Activated CD8-positive, alpha-beta memory T cell treated with anti-CD3 and anti-CD28 coated beads, Interleukin-2, amount 50 U/mL, for 4 hours (primary cell): ENCODE measurements at places on chromosomes 2 and 18.

DNA sequence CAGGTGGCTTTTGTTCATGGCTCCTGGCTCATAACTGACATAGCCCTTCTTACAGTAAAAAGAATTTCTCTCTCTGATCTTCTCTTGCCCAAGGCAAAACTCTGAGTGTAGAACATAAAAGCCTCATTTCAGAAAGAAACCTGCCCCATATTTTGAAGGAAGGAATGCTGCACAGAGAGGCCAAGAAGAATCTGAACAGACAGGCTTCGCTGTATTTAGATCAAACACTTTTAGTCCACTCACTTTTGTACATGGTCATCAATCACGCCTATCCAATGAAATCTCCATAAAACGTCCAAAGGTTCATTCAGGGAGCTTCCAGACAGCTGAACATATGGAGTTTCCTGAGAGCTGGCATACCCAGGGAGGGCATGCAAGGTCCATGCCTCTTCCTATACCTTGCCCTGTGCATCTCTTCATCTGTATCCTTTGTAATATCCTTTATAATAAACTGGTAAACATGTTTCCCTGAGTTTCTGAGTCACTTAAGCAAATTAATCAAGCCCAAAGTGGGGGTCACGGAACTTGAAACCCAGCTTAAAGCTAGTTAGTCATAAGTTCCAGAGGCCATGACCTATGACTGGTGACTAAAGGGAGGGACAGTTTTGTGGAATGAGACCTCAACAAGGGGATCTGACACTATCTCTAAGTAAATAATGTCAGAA lies 62.5 kb upstream of the TMEM247 start:
- DNase-seq: no peak

- DNase-seq: no peak
Observed at GRCh38 chr2:143482771-143483170, 353.6 kb downstream of the ARHGAP15 start.

- no peak for DNase-seq
Observed at GRCh38 chr2:82591718-82592117, 1867.4 kb downstream of the SUCLG1 start.

DNA sequence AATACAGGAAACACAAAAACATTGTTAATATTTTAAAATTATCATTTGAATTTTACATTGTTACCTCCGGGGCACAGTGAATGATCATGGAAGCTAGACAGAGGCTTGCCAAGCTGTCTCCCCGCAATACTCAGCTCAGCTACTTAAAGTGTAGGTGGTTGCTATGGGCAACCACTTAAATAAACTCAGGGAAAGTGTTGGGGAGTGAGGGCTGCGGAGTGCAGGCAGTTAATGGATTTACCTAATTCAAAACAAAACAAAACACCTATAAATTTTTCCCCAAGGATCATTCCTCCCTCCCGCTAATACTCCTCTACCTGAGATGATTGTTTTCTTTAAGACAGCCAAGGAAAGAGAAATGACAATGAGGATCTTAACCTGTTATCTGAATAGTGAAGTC lies 349.5 kb downstream of the TGIF1 start:
- no peak for DNase-seq

DNA sequence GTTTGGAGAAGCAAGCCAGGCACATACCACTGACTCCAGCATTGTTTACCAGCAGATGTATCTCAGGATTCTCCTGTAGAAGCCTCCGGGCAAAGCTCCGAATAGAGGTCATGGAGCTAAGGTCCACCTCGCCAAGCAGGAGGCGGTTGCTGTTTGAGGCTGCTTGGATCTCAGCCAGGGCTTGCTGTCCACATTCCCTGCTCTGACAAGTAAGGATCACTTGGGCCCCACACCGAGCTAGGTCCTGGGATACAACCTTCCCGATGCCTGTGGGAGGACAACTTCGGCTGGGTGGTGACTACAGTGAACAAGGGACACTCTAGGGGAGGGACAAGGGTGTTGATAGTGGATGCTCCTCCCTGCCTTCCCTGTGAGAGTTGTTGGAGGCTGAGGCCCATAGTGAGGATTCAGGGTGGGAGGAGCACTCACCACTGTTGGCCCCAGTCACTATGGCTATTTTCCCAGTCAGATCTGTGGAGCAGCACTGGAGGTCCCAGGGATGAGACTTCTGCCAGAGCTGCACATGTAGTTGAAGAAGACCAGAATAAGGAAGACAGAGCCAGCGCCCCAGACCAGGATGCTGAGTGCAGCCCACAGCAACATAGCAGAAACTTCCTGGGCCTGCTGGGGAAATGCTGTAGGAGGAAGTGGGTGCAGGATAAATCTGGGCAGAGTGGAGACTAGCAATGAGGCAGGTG lies 8.3 kb downstream of the C2orf81 start:
- DNase-seq: no peak

DNA sequence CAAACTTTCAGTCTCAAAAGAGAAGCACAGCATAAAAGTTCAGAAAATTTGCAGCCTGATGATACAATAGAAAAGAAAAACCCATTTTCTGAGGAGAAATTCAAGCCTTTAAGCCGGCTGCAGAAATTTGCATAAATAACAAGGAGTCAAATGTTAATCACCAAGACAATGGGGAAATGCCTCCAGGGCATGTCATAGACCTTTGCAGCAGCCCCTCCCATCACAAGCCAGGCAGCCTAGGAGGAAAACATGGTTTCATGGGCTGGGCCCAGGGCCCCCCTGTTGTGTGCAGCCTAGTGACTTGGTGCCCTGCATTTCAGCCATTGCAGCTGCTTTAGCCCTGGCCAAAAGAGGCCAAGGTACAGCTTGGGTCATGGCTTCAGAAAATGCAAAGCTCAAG lies 54.1 kb upstream of the CAVIN2 start:
- no peak for DNase-seq

DNA sequence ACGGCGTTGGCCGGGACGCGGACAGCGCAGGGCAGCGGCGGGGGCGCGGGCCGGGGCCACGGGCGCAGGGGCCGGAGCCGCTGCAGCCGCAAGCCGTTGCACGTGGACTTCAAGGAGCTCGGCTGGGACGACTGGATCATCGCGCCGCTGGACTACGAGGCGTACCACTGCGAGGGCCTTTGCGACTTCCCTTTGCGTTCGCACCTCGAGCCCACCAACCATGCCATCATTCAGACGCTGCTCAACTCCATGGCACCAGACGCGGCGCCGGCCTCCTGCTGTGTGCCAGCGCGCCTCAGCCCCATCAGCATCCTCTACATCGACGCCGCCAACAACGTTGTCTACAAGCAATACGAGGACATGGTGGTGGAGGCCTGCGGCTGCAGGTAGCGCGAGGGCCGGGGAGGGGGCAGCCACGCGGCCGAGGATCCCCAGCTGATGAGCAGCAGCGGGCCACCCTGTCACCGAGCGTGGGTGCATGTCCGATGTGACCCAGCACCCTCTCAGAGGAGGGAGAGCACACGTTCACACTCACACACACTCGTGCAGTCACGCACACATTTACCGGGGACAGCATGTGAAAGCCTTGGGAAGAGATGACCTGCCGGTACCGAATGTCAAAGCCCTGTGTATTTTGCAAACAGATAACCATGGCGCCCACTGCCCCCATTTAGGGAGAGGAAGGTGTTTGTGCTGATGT lies 4.2 kb downstream of the GDF7 start:
- no peak for DNase-seq

DNA sequence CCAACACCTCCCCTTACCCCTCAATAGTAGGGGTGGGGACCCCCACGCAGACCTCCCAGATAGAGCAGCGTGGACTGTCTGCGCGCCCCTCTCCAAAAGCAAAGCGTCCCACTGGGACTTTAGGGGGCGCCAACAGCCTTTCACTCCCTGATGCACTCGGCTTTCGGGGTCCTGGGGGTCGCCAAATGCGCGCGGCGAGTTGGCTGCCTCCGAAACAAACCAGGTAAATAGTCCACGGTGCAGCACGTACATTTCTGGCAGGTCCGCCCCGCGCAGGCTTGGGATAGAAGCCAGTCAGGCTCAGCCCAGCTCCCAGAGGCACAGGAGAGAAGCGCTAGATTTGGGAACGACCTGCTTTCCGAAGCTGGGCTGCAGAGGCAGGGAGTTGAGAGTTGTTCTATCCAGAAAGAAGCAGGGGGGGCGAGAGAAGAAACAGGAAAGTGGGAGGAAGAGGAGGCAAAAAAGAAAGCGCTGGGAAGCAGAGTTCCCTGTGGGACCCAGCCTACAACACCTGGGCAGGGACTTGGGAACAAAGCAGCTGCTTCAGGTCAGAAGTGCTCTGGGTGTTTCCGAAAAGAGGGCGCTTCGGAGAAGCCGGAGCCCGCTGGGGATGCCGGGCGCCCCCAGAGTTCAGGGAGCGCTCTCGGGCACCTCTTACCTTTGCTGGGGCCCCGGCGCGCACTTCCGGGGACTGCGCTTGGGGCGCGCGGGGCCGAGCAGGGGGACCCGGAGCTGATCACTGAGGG lies 544 bp downstream of the EVA1A start:
- no peak for DNase-seq

DNA sequence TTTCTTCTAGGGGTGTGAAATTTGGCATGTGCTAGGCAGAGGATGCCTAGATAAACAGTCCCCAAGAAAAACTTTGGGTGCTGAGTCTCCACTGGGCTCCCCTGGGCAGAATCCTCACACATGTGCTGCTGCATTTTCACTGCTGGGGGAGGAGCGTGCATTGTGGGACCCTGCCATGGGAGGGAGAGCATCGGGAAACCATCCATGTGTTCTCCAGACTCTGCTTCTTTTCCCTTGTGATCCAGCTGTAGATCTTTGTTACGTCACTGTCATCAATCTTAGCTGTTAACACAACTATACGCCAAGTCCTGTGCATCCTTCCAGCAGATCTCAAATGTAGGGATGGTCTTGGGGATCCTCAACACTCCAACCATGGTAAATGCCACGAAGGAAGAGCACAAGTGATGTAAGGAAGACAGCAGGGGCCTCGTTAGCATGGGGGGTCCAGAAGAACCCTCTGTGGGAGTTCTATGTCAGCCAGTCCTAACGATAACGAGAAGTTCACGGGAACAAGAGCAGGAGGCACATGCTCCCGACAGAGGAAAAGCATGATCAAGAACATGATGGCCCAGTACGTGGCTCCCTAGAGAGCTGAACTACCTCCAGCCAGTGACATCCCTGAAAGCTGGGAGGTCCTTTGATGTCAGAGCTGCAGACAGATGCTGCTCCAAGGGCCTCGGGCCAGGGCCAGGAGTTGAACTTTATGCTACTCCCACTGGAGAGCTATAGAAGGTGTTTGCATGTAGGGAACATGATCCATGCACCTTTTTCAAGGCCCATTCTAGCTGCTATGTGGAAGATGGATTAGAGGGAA lies 41.1 kb upstream of the NPAS2 start:
- DNase-seq: no peak

GRCh38 chr2:54531558-54531957 lies 75.4 kb downstream of the SPTBN1 start:
- DNase-seq: no peak

GRCh38 chr18:34707670-34708069 lies 2.4 kb upstream of the DTNA start:
- no peak for DNase-seq

DNA sequence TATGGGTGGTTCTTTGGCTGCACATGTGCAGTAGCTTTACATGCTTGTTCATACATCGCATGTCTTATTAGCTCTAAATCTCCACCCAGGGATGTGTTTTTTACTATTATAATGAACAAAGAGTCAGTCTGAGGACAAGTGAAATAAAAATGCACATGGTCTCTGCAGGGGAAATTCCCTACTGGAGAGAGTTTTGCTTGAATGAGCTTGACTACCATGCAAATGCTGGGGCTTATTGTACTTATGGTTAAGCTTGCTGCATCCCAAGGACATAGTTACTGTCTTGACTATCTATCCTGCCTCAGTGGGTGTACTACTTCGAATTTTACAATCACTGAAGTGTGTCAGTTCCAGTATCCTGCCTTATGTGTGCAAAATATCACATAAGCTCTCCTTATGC lies 362.7 kb downstream of the TDRD15 start:
- no peak for DNase-seq

DNA sequence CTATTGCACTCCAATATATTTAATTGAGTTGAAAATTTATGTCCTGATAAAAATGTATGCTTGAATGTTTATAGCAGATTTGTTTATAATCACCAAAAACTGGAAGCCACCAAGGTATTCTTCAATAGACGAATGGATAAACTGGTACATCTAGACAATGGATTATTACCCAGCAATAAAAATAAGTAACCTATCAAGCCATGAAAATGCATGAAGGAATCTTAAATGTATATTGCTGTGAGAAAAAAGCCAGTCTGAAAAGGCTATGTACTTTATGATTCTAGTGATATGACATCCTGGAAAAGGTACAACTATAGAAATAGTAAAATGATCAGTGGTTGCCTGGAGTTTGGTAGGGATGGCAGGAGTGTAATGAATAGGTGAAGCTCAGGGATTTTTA lies 580.7 kb downstream of the DCC start:
- no peak for DNase-seq

DNA sequence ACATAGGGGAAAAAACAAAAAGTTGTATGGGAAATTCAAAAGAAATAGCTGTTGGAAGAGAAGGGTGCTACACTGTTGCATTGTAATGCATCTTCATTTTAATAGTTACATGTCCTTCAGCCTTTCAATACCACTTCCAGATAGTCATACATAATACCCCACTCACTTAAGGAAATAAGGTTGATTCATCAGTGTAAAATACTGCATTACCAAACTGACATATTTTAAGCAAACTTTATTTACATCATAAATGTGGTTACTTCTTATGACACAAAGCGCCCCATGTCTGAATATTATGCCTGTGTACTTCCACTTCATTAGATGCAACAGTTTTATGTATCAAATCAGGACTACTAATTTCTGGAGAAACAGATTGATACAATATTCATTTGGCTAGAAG lies 4.5 kb downstream of the RBMS1 start:
- no peak for DNase-seq

- DNase-seq: no peak
Observed at GRCh38 chr2:62415518-62415917, 90.5 kb downstream of the TMEM17 start.

DNA sequence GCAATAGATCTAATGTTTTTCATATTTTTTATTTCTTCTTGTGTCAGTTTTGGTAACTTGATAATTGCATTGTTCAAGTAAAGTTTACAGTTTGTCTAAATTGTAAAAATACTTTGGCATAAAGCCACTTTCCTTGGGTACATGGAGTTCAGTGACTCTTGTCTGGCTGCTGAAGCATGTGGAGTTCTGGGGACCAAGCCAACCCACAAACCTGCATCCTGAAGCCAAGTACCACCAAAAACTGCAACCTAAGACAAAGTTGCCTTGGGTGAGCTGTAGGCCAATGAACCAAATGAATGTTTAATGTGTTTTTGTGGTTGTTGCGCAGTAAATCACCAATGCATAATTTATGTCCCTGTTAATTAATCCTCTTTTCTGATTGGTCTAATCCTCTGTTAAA lies 872.6 kb downstream of the BCL11A start:
- DNase-seq: no peak

DNA sequence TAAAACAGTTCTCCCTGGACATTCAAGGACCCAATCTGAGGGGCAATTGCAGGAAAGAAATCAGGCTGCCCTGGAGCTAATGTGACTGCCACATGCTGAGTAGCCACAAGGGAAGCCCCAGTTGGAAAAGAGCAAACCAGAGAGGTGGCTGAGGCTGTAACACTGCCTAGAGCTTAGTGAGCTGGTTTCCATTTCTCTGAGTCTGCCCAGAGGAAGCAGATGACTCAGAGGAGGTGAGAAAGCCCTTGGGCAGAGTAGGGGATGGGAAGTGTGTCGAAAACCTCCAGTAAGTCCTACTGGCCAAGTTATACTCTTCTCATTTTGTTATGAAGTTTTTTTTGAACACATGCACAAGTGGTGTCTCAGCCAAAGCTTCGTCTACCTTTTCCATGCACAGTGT lies 753.0 kb downstream of the CNTNAP5 start:
- no peak for DNase-seq

GRCh38 chr2:111127351-111127750 lies 6.6 kb downstream of the BCL2L11 start:
- DNase-seq: no peak
